ENCODE measurements at places on chromosomes 3 and 15. TPM values are rescaled to one million over a fixed set of nuclear protein-coding genes. Genes with fewer than 3 reads are reported as not detected.

DNA sequence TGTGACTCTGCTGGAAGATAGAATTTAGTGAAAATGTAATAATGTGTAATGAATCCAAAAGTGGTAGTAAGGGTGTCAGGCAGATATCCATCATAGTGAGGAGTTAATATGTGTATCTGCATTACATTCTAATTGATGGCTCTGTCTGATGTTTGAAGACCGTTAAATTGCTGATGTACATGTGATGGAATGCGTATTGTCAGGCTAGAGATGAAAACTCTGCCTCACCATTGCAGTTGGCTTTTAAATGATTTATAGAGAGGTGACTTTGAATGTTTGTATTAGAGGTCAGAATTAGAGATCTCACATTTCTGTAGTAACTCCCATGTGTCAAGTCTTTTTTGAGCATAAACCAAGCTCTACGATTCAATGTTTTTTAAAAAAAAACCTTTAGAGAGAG is 234.6 kb downstream of the NAALADL2 start:
- no peak for DNase-seq
- H3K27me3 ChIP-seq: no peaks in the 10 kb centered on the region
- H3K4me1 ChIP-seq: no peaks in the 10 kb centered on the region
- H3K27ac ChIP-seq: no peak overlapping the region
- no peak overlapping the region for H3K4me3 ChIP-seq
- no peaks in the 10 kb centered on the region for H3K36me3 ChIP-seq

GOLGA8G gene
- total RNA-seq: not detected

SRGAP3 gene
- total RNA-seq: 15.8 TPM

DNA sequence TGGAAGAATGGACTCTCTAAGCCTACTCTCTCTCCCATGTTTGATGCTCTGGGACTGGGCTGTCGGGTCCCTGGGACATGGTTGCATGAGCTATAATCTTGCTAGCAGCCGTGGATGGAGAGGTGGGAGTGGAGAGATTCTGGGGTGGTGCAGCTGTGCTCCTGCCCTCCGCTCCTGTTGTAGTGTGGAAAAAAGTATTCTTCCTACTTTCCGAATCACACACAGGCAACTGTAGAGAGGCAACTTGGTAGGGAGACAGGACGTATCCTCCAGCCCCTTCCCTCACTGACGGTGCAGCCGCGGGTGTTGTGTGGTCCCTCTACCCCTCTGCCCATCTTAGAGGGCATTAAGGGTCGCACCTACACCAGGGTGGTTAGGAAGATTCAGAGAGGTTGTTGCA is 281.4 kb upstream of the TLE3 start:
- no peaks in the 10 kb centered on the region for H3K27me3 ChIP-seq
- H3K36me3 ChIP-seq: no peaks in the 10 kb centered on the region
- no peak overlapping the region for H3K27ac ChIP-seq

- H3K4me3 ChIP-seq: no peak overlapping the region
- no peaks in the 10 kb centered on the region for H3K27me3 ChIP-seq
- H3K36me3 ChIP-seq: no peaks in the 10 kb centered on the region
- no peak overlapping the region for H3K27ac ChIP-seq
These were observed 19.0 kb upstream of the CSTA start for GRCh38 chr3:122305818-122306621.

PIGX gene
- 19.9 TPM for total RNA-seq

P2RY1 gene
- 11.3 TPM for total RNA-seq

GRCh38 chr15:35126236-35126635 is 41.1 kb upstream of the NANOGP8 start:
- no peak for DNase-seq
- no peaks in the 10 kb centered on the region for H3K27me3 ChIP-seq
- no peak overlapping the region for H3K4me3 ChIP-seq
- no peaks in the 10 kb centered on the region for H3K36me3 ChIP-seq
- no peaks in the 10 kb centered on the region for H3K4me1 ChIP-seq

GRM7 gene
- total RNA-seq: 0.80 TPM

DNA sequence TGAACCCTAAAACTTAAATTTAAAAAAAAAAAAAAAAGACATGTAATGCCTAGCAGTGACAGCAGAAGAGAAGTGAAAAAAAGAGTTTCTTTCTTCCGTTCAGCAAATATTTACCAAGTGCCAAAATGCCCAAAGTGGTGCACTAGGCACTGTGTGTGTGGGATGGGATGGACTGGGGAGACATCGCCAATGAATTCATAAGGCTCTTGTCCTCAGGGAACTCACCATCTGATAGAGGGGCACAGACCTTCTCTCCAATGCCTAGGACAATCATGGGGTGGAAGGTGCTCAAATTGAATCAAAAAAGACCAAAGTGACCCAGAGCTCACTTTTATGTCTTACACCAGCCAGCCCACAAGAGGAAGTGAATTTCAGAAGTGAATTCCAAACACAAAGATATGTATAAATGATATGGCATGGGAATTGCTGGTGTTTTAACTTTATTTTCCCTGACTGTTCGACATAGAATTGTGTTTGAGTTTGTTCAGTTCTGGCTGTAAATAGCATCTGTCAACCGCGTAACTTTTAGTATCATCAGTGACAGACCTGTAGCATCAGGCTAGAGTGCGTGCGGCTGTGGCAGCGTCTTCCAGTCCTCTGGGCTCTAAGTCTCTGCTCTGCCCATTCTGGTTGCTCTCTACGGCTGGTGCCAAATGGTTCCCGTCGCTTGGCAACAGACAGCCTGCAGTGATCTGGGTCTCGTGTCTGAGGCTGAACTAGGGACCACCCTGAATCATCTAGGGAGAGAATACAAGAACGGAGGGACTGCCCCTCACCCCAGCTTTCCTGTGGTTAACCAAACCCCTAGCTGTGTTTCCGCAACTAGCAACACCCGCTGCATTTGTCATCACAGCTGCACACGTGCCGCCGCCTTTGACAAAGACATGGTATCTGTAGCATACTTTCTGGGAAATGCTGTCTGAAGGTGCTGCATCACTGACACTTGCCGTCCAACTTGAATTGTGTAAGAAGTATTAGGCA is 154.0 kb upstream of the THBS1 start:
- H3K27ac ChIP-seq: no peak overlapping the region
- no peaks in the 10 kb centered on the region for H3K36me3 ChIP-seq
- no peaks in the 10 kb centered on the region for H3K27me3 ChIP-seq
- no peaks in the 10 kb centered on the region for H3K4me1 ChIP-seq

SQOR gene
- total RNA-seq: 11.3 TPM

- H3K27me3 ChIP-seq: no peaks in the 10 kb centered on the region
- no peak overlapping the region for H3K27ac ChIP-seq
- no peak overlapping the region for H3K4me3 ChIP-seq
- no peak for DNase-seq
- H3K4me1 ChIP-seq: no peaks in the 10 kb centered on the region
- H3K36me3 ChIP-seq: no peaks in the 10 kb centered on the region
These were observed 42.0 kb downstream of the PROS1 start for GRCh38 chr3:93931597-93932229.

MEGF11 gene
- 1.6 TPM for total RNA-seq

GRCh38 chr3:13656584-13657301 is 107.8 kb downstream of the FBLN2 start:
- no peak for DNase-seq
- no peaks in the 10 kb centered on the region for H3K27me3 ChIP-seq
- H3K4me3 ChIP-seq: no peak overlapping the region
- no peaks in the 10 kb centered on the region for H3K36me3 ChIP-seq

GRCh38 chr3:48047841-48048464 is 31.7 kb upstream of the MAP4 start:
- H3K4me3 ChIP-seq: no peak overlapping the region
- peaks cover 7% of the 10 kb centered on the region for H3K4me1 ChIP-seq
- no peak overlapping the region for H3K27ac ChIP-seq
- H3K36me3 ChIP-seq: no peaks in the 10 kb centered on the region

DNA sequence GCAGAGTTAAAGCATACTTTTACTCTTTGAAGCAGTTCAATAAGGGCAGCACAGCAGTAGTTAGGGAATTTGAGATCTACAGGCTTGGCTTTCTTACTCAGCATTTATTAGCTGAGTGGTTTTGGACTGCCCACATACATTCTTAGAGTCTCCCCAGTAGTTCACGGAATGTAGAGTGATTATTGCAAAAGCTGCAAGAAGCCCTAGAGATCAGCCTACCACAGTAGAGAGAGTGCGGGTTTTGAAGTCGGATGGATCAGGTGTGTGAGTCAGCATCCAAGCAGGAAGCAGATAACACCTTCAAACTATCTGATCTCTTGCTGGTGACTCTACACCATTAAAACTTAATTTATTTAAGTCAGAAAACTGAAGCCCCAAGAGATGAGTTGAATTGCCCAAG is 171.9 kb downstream of the SYNPR start:
- no peak overlapping the region for H3K4me3 ChIP-seq
- no peaks in the 10 kb centered on the region for H3K36me3 ChIP-seq
- H3K4me1 ChIP-seq: no peaks in the 10 kb centered on the region
- DNase-seq: no peak

GRCh38 chr3:142888481-142889211 is at the start of gene PCOLCE2:
Gene PCOLCE2, minus strand, starts transcription at chr3:142889083. Its CDS starts 187 bp downstream, at chr3:142888896.
- no peaks in the 10 kb centered on the region for H3K4me1 ChIP-seq
- H3K36me3 ChIP-seq: no peaks in the 10 kb centered on the region
- H3K27me3 ChIP-seq: no peaks in the 10 kb centered on the region
- no peak within 1 kb of the TSS for H3K27ac ChIP-seq

GRCh38 chr3:153903430-153903829 is 217.8 kb upstream of the ARHGEF26 start:
- no peak for DNase-seq
- H3K4me3 ChIP-seq: no peak overlapping the region
- H3K36me3 ChIP-seq: no peaks in the 10 kb centered on the region
- no peaks in the 10 kb centered on the region for H3K4me1 ChIP-seq
- no peaks in the 10 kb centered on the region for H3K27me3 ChIP-seq
- H3K27ac ChIP-seq: no peak overlapping the region

ZCWPW2 gene
- total RNA-seq: 2.0 TPM

DNA sequence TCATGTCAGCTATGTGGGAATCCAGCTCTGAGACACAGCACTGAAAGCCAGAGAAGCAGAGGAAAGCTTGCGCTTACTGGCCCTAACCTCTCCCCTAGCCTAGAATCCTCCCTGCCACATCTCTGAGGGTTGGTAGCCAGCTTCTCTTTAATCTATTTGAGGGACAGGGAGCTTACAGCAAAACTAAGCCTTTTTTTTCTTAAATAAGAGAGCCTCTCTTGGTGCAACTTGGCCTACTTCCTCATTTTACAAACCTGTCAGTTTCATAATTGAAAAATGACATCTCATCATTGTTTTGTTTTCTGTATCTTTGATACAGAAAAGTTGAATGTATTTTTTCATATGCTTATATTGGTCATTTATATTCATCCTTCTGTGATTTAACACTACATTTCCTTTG is 193.9 kb downstream of the ZNF621 start:
- no peaks in the 10 kb centered on the region for H3K4me1 ChIP-seq
- DNase-seq: no peak
- no peak overlapping the region for H3K27ac ChIP-seq
- H3K36me3 ChIP-seq: no peaks in the 10 kb centered on the region
- H3K27me3 ChIP-seq: no peaks in the 10 kb centered on the region

SPINK8 gene
- not detected for total RNA-seq

DNA sequence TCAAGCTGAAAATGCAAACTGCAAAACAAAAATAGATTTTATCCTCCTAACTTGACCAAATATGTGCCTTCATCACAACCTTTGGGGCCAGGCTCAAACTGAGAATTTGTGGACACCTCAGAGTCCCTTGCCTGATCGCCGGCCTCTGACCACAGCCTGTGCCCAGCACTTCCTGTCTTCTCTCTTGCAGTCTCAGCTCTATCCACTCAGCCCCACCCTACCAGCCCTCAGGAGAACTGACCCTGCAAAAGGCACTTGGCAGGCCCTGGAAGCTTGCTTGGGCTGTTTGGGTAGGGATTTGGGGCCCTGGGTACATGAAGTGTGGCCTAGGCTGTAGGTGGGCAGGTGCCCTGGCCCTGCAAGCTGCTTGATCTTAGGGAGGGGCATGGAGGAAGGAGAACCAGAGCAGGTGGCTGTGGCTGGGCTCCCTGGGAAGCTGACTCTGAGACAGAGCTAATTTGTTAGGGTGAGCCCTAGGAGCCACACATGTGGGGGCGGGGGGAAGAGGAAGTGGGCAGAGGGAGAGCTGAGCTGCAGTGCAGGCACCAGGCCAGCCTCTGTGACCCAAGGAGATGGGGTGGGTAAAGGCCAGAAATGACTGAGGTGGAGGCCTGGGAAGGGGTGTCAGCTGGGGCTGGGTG is 8.6 kb downstream of the CLEC3B start:
- no peaks in the 10 kb centered on the region for H3K36me3 ChIP-seq
- H3K4me1 ChIP-seq: peaks cover 6% of the 10 kb centered on the region
- no peak overlapping the region for H3K27ac ChIP-seq
- DNase-seq: no peak
- no peak overlapping the region for H3K4me3 ChIP-seq
- H3K27me3 ChIP-seq: no peaks in the 10 kb centered on the region

- H3K27ac ChIP-seq: no peak overlapping the region
- no peak overlapping the region for H3K4me3 ChIP-seq
- no peaks in the 10 kb centered on the region for H3K4me1 ChIP-seq
These were observed 140.1 kb upstream of the TMEM108 start for GRCh38 chr3:132898141-132898540.

C3orf22 gene
- not detected for total RNA-seq

- no peak overlapping the region for H3K4me3 ChIP-seq
- H3K36me3 ChIP-seq: no peaks in the 10 kb centered on the region
- no peak overlapping the region for H3K27ac ChIP-seq
- no peak for DNase-seq
- H3K4me1 ChIP-seq: no peaks in the 10 kb centered on the region
- no peaks in the 10 kb centered on the region for H3K27me3 ChIP-seq
These were observed 466.3 kb upstream of the EPHA3 start for GRCh38 chr3:88641033-88641604.

GRCh38 chr15:86865920-86866319 is 786.2 kb downstream of the AGBL1 start:
- no peak overlapping the region for H3K27ac ChIP-seq
- H3K27me3 ChIP-seq: no peaks in the 10 kb centered on the region
- no peaks in the 10 kb centered on the region for H3K36me3 ChIP-seq
- H3K4me1 ChIP-seq: no peaks in the 10 kb centered on the region
- no peak overlapping the region for H3K4me3 ChIP-seq
- DNase-seq: no peak

VEPH1 gene
- total RNA-seq: 1.1 TPM

DNA sequence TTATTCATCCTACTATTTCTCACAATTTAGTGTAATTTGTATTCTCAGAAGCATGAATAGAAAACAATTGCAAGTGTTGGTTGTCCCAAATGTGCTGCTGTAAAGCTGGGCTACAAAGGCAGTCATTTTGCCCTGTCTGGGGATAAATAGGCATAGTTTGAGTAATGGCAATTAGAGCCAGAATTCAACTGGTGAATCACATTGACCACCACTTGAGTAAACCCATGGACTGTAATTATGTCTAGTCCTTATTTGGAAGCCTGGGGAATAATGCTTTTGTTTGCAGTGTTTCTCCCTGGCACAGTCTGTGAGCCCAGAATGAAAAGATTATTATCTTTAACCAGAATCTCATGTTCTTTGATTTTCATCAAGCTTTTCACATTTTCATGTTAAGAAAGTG is 30.5 kb upstream of the CHL1 start:
- no peaks in the 10 kb centered on the region for H3K27me3 ChIP-seq
- H3K4me3 ChIP-seq: no peak overlapping the region
- no peaks in the 10 kb centered on the region for H3K36me3 ChIP-seq
- no peaks in the 10 kb centered on the region for H3K4me1 ChIP-seq
- no peak overlapping the region for H3K27ac ChIP-seq
- no peak for DNase-seq

GRCh38 chr3:198113206-198114053 is 153.4 kb downstream of the LMLN start:
- no peaks in the 10 kb centered on the region for H3K27me3 ChIP-seq
- H3K36me3 ChIP-seq: no peaks in the 10 kb centered on the region
- H3K4me1 ChIP-seq: no peaks in the 10 kb centered on the region

- DNase-seq: no peak
- no peaks in the 10 kb centered on the region for H3K27me3 ChIP-seq
- no peaks in the 10 kb centered on the region for H3K4me1 ChIP-seq
- no peaks in the 10 kb centered on the region for H3K36me3 ChIP-seq
- no peak overlapping the region for H3K27ac ChIP-seq
- no peak overlapping the region for H3K4me3 ChIP-seq
These were observed 14.1 kb downstream of the LYSMD4 start for GRCh38 chr15:99719096-99719541.

Data from ovary (tissue), 10 donors.